ENCODE measurements at places on chromosomes 12 and 14. TPM values are rescaled to one million over a fixed set of nuclear protein-coding genes. Genes with fewer than 3 reads are reported as not detected.

- H3K27me3 ChIP-seq, result peaks cover 55% of the 10 kb centered on the region
- peak; percentile 7 for DNase-seq
- H3K27ac ChIP-seq, result peak overlapping the region; percentile 64
- peak overlapping the region; percentile 75 for H3K4me3 ChIP-seq
- H3K36me3 ChIP-seq, result peaks cover 1% of the 10 kb centered on the region
Measured at GRCh38 chr12:25959071-25959961, 834 bp downstream of the RASSF8 start.

DNA sequence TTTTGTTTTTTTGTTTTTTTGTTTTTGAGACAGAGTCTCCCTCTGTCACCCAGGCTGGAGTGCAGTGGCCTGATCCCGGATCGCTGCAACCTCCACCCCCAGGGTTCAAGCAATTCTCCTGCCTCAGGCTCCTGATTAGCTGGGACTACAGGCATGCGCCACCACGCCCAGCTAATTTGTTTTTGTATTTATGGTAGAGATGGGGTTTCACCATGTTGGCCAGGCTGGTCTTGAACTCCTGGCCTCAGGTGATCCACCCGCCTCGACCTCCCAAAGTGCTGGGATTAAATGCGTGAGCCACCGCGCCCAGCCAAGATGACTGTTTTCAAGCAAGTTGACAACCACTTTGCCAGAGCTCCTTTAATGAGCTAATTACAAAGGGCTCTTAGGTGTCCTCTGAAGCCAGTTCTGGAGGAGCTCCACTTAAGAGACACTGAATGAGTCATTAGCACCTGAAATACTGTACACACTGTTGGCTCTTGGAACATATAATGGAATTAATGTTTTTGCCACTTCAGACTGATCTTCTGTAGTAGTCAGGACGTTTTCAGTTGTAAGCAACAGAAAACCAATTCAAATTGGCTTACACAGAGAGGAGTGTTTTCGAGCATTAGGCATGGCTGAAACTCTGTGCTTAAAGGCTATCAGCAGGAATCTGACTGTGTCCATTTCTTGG is 55.4 kb upstream of the MED13L start:
- no peaks in the 10 kb centered on the region for H3K4me1 ChIP-seq
- no peaks in the 10 kb centered on the region for H3K27me3 ChIP-seq
- H3K27ac ChIP-seq, result no peak overlapping the region
- no peaks in the 10 kb centered on the region for H3K36me3 ChIP-seq
- no peak for DNase-seq

DNA sequence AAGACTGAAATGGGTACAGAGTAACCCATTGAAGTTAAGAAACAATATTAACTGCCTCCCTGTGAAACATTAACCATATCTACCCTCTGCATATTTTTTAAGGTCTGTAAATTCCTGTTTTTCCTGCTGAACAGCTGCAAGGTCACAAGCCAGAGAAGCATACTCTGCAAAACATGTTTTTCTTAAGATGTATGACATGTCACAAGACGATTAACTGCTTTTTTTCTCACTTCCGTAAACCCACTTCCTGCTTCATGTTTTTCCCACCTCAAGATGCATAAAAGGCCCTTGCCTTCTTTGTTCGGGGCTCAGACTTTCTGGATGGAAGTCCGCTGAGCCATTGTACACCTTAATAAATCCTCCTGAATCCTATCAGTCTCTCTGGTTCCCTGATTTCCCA is 504.7 kb upstream of the MIS18BP1 start:
- no peak for DNase-seq
- H3K4me3 ChIP-seq, result no peak overlapping the region
- no peaks in the 10 kb centered on the region for H3K27me3 ChIP-seq

DNA sequence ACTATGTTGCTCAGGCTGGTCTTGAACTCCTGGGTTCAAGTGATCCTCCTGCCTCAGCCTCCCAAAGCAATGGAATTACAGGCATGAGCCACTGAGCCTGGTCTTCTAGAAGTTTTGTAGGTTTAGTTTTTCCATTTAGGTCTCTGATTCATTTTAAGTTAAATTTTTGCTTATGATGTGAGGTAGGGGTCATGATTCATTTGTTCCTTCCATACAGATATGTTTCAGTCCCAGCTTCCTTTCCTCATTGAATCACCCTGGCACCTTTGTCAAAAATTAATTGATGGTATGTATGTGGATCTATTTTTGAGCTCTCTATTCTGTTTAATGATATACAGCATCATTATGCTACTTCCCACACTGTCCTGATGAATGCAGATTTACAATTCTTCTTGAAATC is 25.6 kb upstream of the CABP1 start:
- H3K36me3 ChIP-seq, result no peaks in the 10 kb centered on the region
- H3K27ac ChIP-seq, result no peak overlapping the region
- no peak overlapping the region for H3K4me3 ChIP-seq
- no peak for DNase-seq
- H3K4me1 ChIP-seq, result no peaks in the 10 kb centered on the region

- no peaks in the 10 kb centered on the region for H3K27me3 ChIP-seq
- H3K4me3 ChIP-seq, result no peak overlapping the region
- peaks cover 10% of the 10 kb centered on the region for H3K4me1 ChIP-seq
- peaks cover 19% of the 10 kb centered on the region for H3K36me3 ChIP-seq
- DNase-seq, result no peak
Measured at GRCh38 chr12:1418144-1418543, 176.2 kb downstream of the FBXL14 start.

DNA sequence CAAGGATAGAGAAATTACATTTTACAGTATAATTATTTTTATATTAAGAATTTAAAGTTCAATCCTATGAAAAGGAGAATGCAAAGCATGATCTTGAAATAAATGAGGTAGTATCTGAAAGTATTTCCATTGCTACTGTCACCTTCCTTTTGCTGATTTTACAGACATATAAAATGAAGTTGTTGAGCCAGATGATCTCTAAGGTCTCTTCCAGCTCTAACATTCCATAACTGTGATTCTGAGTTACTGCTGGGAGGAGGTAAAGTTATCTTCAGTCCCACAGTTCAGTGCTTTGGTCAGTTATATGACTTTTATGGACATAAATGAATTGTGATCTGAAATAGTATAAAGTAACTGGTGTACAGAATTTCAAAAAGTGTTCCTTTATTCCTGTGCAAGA is 52.8 kb downstream of the SLC38A6 start:
- H3K27me3 ChIP-seq, result no peaks in the 10 kb centered on the region
- H3K27ac ChIP-seq, result no peak overlapping the region
- H3K36me3 ChIP-seq, result no peaks in the 10 kb centered on the region
- H3K4me3 ChIP-seq, result no peak overlapping the region
- DNase-seq, result no peak

AMN gene
- 0.15 TPM for total RNA-seq

ANO2 gene
- total RNA-seq, result not detected
